ENCODE measurements at places on chromosomes 12 and 14. TPM values are rescaled to one million over a fixed set of nuclear protein-coding genes. Genes with fewer than 3 reads are reported as not detected.

DNA sequence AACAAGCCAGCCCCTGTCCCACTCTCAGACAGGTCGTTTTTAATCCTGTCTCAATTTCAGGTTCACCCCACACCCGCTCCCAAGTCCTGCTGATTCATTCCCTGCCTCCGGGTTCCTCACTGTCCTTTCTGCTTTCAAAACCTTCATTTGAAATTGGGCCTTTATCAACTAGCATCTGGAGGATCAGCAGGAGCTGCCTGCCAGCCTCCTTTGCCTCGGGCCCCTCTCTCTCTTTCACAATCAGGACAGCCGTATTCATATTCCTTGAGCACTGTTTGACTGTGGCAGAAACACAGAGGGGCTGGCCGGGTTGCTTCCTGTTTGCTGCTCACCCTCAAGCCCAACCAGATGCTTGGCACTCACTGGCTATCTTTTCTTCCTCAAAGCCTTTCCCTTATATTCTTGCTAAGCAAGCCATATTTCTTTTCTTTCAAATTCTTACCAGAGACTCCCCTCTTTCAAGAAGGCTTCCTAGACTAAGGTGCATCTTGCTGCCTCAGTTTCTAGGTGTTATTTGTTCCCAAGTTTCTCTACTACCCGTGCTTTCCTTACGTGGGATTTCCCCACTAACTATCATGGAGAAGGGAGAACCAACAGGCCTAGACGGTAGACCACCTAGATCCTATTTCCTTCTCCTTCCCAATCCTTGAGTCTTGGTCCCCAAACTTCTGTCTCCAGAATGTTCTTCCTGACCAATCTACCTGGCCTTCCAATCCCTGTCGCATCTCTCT is 3.0 kb downstream of the GALNT6 start:
- no peak for DNase-seq

The ARID2 gene
- 18.4 TPM for total RNA-seq

The KRT82 gene
- not detected for total RNA-seq

The GRIN2B gene
- 0.11 TPM for total RNA-seq

DNA sequence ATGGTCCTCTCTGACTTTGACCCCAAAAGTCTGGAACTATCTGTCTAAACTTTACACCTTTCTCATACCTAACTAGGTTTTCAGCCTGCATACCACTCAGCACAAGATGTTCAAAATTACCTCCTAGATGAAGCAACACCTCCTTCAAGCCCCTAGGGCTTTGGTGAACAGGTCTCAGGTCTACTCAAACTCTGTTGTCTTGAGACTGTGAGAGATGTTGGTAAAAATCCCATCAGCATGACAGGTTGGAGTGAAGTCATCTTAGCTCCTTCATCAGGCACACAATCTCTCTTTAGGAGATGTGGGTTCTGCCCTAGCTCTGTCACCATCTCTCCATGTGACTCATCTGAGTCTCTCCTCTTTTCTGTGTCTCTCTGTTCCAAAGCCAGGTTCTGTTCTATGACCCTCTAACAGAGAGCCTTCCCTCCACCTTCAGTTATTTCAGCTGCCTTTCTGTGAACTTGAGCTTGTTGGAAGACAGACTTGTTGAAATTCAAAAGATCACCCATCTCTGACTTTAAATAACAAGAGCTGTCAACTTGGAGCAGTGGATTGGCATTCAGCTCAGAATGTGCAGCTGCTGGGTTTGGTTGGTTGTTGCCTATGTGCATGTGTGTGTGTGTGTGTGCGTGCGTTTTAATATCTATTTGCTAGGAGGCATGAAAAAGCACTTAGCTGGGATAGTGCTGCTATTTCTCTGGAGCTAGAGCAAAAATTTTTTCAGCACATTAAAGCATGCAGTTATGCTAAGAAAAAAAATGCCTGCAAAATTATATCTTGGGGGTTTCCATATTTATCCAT is 130.7 kb downstream of the CRACR2A start:
- DNase-seq: peak; percentile 30

DNA sequence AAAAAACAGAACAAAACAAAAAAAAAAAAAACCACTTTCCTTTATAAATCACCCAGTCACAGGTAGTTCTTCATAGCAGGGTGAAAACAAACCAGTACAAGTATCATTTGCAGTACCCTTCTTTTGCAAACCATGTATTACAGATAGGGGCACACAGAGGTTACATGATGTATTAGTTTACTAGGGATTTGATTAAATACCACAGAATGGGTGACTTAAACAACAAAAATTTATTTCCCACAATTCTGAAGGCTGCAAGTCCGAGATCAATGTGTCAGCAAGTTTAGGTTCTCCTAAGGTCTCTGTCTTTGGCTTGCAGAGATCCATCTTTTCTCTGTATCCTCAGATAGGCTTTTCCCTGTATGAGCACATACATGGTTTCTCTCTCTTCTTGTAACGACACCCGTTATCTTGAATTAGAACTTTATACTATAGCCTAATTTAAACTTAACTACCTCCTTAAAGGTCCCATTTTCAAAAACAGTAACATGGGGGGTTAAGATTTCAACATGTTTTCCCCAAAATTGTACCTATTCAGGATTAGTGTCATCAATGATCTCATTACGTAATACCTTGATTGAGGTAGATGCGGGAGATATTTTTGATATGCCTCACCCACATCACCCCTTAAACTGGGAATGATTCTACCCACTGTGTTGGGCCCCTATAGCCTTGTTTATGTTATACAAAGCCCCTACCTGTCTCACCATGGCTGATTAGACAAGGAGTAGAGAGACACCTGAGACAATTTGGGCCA is 3.5 kb upstream of the CEP128 start:
- no peak for DNase-seq

The DEPDC4 gene
- total RNA-seq: not detected

DNA sequence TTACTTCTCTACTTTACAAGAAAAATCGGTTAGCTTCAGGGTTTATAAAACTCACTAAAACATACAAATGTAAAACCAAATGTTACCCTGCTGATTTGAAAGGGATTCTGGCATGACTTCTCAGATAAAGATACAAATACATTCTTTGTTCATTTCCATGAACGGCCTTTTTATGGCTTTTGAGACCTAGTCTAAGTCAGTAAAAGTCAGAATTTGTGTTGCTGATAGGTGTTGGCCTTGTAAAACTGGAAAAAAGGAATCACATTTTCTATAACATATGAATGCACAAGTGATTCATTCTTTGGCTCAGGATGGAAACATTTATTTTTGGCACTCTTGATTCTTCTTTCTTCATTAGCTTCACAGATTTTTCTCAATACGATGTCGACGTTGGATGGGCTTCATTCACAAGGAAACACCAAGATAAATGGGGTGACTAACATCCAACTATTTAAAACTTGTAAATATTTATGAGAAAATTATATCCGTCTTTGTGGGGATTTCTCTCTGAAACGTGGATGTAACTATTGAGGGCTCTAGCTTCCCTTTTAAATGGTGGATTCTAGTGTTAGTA is 27.0 kb upstream of the CPM start:
- DNase-seq: no peak

- no peak for DNase-seq
Observed at GRCh38 chr12:102567031-102567985, 86.9 kb upstream of the IGF1 start.

GRCh38 chr12:57479376-57480115 is at the start of gene ARHGAP9:
Gene ARHGAP9 (minus strand): TSS chr12:57479866. CDS start chr12:57479406, 460 bp downstream.
- no peak for DNase-seq

DNA sequence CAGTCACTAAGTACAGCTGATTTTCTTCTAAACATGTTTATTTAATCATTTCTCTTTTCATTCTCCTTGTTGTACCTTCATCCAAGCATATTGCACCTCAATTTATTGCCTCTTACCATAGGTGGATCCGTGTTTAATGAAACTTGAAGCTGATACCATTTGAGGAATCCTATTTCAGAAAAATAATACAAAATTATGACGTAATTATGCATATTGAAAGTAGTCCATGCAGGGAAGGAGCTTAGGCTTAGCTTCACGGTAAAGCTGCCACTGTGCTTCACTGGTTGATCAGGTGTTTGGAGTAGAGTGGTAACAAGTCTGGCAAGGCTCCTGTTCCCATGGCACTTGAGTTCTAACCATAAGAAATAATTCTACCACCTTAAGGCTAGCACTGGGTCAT is 61.0 kb upstream of the CLEC14A start:
- no peak for DNase-seq

DNA sequence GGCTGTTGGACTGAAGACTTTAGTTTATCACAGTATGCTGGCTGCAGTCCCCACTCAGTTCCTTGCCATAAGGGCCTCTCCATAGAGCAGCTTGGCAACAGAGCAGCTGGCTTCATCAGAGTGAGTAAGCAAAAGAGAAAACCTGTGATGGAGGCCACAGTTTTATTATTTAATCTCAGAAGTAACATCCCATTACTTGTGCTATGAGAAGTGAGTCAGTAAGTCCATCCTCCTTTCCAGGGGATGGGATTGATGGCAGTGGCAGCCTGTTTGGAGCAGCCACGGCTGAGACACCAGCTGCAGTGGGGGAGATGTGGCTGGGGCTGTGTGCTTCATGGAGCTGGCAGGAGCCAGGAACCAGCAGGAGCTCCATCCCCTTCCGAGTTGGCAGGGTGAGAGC is 138.5 kb upstream of the SRRM4 start:
- no peak for DNase-seq

DNA sequence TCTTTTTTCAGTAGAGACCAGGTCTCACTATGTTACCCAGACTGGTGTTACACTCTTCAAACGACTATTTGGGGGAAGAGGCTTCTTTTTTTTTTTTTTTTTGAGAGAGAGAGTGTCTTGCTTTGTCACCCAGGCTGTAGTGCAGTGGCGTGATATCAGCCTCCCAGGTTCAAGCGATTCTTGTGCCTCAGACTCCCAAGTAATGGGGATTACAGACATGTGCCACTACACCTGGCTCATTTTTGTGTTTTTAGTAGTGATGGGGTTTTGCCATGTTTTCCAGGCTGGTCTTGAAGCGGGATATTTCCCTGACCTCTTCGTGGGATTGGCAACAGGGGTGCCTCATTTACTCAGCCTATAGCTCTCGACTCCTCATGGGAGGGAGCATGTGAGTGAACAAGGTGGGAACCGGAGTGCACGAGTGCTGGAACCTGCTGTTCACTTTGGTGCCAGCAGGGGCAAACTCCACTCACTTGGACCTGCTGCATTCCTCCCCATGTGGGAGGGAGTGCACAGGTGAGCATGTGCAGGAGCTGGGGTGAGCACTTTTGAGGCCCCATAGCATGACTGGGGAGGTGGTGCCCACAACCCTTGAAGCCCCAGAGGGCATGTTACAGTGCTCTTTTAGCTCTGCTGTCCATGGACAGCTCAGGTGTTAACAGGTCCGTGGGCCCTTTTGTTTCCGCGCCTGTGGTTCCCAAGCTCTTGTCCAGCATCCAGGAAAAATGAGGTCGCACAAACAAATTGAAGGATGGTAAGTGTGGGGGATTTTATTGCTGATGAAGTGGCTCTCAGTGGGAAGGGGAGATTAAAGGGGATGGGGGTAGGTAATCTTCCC is 79.1 kb upstream of the HECTD1 start:
- no peak for DNase-seq

The KRT7 gene
- 153 TPM for total RNA-seq

The C12orf50 gene
- total RNA-seq: not detected

The IAPP gene
- total RNA-seq: not detected

- no peak for DNase-seq
Observed at GRCh38 chr12:76688631-76689030, 75.3 kb upstream of the ZDHHC17 start.

DNA sequence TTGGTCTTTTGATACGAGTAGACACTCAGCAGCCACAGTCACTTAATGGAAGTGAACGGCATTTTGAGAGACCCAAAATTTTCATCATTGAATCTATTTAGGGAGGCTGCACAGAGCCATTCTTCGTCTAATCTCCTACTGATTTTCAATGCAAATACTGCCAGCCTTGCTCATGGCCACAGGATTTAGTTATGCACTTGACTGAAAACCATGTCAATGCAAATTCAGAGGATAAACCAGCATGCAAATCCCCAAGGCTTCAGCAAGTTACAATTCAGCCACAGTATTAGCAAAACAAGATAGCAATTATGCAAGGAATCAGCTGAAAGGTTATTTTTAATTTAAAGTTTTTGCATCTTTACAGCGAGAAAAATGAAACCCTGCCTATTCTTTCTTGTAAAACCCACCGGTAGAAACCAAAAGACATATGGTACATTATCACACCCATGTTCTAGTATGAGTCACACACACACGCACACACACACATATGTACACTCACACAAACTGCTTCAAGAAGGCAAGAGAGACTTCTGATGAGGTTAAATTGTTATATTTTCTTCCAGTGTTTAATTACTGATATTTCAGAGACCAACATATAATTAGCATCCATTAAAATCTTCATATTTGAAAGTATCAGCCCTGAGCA is 985.3 kb upstream of the FLRT2 start:
- DNase-seq: no peak

GRCh38 chr12:75553836-75554555 is 42.6 kb upstream of the KRR1 start:
- no peak for DNase-seq

GRCh38 chr14:52885230-52885629 is 65.6 kb downstream of the FERMT2 start:
- DNase-seq: no peak

- no peak for DNase-seq
Observed at GRCh38 chr12:4431866-4432265, 13.7 kb downstream of the FGF6 start.

The KITLG gene
- 13.2 TPM for total RNA-seq

GRCh38 chr12:113757221-113758002 is 208.7 kb downstream of the RBM19 start:
- DNase-seq: no peak

The OR4K17 gene
- total RNA-seq: not detected

- DNase-seq: no peak
Observed at GRCh38 chr14:99312106-99312505, 40.1 kb upstream of the BCL11B start.

- no peak for DNase-seq
Observed at GRCh38 chr12:65392491-65392890, 114.0 kb downstream of the MSRB3 start.
